Left lung (tissue), 14 donors: ENCODE measurements at places on chromosomes 3 and 15.

DNA sequence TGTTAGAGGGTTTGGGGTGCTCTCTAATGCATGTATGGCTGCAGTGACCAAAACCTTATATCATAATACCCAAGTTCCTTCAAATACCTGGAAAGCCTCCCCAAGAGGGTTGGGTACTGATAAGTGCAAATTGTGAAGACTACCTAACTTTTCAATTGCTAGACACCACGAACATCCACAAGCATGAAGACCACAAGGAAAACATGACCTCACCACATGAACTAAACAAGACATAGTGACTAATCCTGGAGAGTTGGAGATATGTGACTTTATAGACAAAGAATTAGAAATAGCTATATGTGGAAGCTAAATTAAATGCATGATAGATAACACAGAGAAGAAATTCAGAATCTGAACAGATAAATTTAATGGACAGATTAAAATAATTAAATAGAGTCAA lies 23.9 kb upstream of the AADACL2 start:
- no peak overlapping the region for H3K27ac ChIP-seq
- no peak for DNase-seq
- no peaks in the 10 kb centered on the region for H3K4me1 ChIP-seq
- no peaks in the 10 kb centered on the region for H3K36me3 ChIP-seq
- no peak overlapping the region for H3K4me3 ChIP-seq
- no peaks in the 10 kb centered on the region for H3K27me3 ChIP-seq

GRCh38 chr3:136366289-136366688 lies 116.1 kb downstream of the PCCB start:
- H3K27ac ChIP-seq = no peak overlapping the region
- H3K4me1 ChIP-seq = no peaks in the 10 kb centered on the region
- DNase-seq = no peak
- no peaks in the 10 kb centered on the region for H3K27me3 ChIP-seq
- no peak overlapping the region for H3K4me3 ChIP-seq

DNA sequence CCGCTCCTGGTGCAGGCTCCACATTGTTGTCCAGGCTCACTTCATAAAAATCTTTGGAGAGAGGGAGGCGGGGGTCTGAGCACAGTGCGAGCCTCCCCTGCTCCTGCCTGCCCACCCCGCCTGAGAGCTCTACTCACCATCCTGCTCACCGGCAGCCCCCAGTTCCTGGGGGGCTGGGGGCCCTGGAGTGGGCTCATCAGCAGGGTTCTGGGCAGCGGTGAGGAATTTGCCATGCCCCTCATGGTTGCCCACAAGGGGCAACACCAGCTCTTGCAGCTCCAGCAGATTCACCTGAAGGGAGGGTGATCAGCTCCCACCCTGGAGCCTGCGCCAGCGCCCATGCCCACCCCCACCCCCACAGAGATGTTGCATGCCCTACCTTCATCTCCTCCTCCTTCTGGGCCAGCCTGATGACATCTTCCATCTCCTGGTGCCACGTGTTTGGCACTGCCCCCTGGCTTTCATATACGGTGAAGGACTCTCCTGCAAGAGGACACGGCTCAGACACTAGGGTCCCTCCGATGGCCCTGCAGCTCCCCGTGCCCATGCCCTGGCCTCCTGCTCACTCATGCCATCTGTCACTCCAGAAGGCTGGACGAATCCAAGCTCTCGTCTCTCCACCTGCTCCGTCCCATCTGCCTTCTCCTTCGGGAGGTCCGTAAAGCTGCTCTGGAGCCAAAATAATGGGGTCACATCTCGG lies 162.1 kb downstream of the TBC1D2B start:
- no peak for DNase-seq
- no peak overlapping the region for H3K4me3 ChIP-seq
- H3K36me3 ChIP-seq = no peaks in the 10 kb centered on the region
- H3K27ac ChIP-seq = no peak overlapping the region
- no peaks in the 10 kb centered on the region for H3K27me3 ChIP-seq

GRCh38 chr15:101240358-101240757 lies 11.5 kb downstream of the CHSY1 start:
- no peak overlapping the region for H3K4me3 ChIP-seq
- H3K27ac ChIP-seq = no peak overlapping the region
- no peaks in the 10 kb centered on the region for H3K27me3 ChIP-seq
- no peak for DNase-seq
- no peaks in the 10 kb centered on the region for H3K36me3 ChIP-seq

GRCh38 chr3:39141171-39141995 lies 12.0 kb downstream of the CSRNP1 start:
- peaks cover 29% of the 10 kb centered on the region for H3K4me1 ChIP-seq
- H3K4me3 ChIP-seq = no peak overlapping the region
- H3K27me3 ChIP-seq = no peaks in the 10 kb centered on the region
- H3K27ac ChIP-seq = peak overlapping the region; percentile 65
- peak; percentile 90 for DNase-seq

DNA sequence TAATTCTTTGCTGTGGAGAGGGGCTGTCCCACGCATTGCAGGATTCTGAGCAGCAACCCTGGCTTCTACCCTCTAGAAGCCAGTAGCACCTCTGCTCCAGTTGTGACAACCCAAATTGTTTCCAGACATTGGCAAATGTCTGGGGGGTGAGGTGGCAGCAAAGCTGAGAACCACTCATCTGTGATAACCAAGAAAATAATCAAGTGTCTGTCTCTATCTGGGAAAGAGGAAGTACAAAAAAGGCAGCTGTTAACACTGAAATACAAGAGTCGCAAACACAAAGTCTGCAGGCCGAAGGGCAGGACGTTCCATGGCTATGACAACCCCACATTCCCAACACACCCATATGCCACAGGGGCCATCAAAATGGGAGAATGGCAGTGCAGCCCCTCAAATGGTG lies 42.2 kb upstream of the GNB5 start:
- no peak for DNase-seq
- H3K4me1 ChIP-seq = no peaks in the 10 kb centered on the region
- no peak overlapping the region for H3K27ac ChIP-seq
- H3K36me3 ChIP-seq = peaks cover 7% of the 10 kb centered on the region

- peak overlapping the region; percentile 81 for H3K4me3 ChIP-seq
- H3K4me1 ChIP-seq = no peaks in the 10 kb centered on the region
- H3K36me3 ChIP-seq = no peaks in the 10 kb centered on the region
- peaks cover 97% of the 10 kb centered on the region for H3K27me3 ChIP-seq
- peak; percentile 43 for DNase-seq
Measured at GRCh38 chr3:57164217-57164656, 916 bp downstream of the IL17RD start.

DNA sequence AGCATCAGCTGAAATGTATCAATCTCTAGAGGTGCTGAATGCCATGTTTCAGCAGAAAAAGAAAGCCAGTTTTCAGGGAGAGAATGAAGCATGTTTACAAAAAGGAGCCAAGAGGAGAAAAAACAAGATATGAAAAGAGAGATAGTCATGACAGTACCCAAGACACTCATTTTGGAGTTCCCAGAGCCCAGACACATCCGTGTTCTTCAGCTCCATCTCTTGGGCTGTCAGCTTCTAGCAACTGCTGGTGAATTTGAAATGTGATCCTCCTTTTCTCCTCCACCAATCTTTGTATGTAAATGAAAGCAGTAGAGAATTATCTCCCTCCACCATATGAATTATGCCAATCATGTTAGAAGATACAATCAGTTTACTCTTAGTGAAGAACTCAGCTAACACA lies 93.0 kb upstream of the SLC25A36 start:
- H3K27me3 ChIP-seq = no peaks in the 10 kb centered on the region
- H3K27ac ChIP-seq = no peak overlapping the region
- no peaks in the 10 kb centered on the region for H3K36me3 ChIP-seq
- DNase-seq = no peak
- no peaks in the 10 kb centered on the region for H3K4me1 ChIP-seq

- H3K4me3 ChIP-seq = no peak overlapping the region
- H3K27me3 ChIP-seq = no peaks in the 10 kb centered on the region
- H3K4me1 ChIP-seq = peaks cover 95% of the 10 kb centered on the region
Measured at GRCh38 chr3:5136919-5137429, 14.9 kb downstream of the ARL8B start.

DNA sequence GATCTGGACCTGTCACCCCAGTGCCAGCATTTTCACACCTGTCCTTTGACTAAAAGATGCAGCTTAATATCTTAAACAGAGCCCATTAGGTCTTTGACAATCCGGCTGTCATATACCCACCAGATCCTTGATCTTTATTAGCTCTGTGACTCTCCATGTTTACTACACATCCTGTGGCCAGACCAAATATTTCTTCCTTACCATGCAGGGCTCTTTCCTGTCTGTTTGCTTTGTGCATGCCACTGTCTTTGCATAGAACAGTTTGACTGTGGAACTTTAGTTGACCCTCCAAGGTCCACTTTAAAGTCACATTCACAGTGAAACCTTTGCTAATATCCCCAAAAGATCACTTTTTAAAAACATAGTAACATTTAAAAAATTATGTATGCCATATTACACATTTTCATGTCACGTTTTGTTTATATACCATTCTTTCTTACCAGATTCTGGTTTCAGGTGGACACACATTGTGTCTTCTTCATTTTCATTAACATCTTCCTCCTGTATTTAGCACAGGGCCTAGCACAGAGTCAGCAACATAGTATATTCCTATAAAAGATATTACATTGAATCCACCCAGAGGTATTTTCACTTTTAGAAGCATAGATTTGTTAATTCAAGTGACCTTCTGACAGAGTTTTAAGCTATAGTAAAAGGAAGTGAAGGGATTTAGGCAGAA lies 95.8 kb downstream of the RAP2B start:
- H3K4me3 ChIP-seq = no peak overlapping the region
- H3K27ac ChIP-seq = no peak overlapping the region
- no peaks in the 10 kb centered on the region for H3K36me3 ChIP-seq
- H3K4me1 ChIP-seq = peaks cover 10% of the 10 kb centered on the region
- H3K27me3 ChIP-seq = no peaks in the 10 kb centered on the region

GRCh38 chr15:100141311-100142001 lies 200.3 kb downstream of the ADAMTS17 start:
- H3K36me3 ChIP-seq = no peaks in the 10 kb centered on the region
- no peak overlapping the region for H3K4me3 ChIP-seq
- no peaks in the 10 kb centered on the region for H3K27me3 ChIP-seq
- H3K27ac ChIP-seq = no peak overlapping the region
- no peak for DNase-seq

- no peak overlapping the region for H3K4me3 ChIP-seq
- peaks cover 17% of the 10 kb centered on the region for H3K36me3 ChIP-seq
- no peak for DNase-seq
- no peak overlapping the region for H3K27ac ChIP-seq
- no peaks in the 10 kb centered on the region for H3K27me3 ChIP-seq
Measured at GRCh38 chr15:25677719-25678499, 185.2 kb downstream of the ATP10A start.

DNA sequence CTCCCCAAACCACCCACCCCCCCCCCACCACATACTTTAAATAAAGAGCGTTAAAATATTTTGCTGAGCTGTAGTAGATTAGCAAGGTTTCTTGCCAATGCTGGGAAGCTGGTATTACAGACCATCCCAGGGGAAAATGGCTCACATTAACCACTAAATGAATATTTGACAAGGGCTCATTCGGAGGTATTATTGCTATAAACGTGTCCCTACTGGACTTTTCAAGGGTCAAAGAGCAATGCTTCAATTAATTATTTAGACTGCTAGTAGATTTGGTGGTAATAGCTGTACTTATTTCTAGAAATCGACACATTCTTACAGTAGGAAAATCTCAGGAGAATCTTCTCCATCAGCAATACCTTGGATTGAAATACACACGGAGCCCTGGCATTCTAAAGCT lies 5.2 kb downstream of the SOX2 start:
- no peaks in the 10 kb centered on the region for H3K36me3 ChIP-seq
- H3K4me1 ChIP-seq = peaks cover 11% of the 10 kb centered on the region
- no peak overlapping the region for H3K27ac ChIP-seq

DNA sequence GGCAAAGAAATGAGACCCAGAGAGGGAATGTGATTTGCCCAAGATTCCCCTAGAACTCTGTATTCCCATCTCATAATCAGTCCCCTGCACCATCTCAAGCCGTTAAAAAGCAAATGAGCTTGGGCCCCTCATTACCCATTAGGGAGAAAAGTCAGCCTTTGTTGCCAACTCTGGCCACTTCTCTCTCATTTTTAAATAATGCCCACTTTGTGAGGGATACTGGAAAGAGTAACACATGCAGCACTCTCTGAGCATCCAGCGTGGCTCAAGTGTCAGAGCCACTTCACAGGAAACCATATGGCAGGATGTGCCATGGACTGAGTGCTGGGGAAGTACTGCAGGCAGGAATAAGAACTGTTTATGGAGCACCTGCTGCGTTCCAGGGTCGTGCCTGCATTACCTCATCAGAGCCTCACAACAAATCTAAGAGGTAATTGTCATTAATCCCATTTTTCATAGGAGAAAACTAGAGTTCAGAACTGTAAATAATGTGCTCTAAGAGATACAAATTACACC lies 49.8 kb upstream of the SLC6A1 start:
- no peak overlapping the region for H3K27ac ChIP-seq
- DNase-seq = no peak
- no peak overlapping the region for H3K4me3 ChIP-seq
- no peaks in the 10 kb centered on the region for H3K27me3 ChIP-seq

- no peaks in the 10 kb centered on the region for H3K27me3 ChIP-seq
- no peaks in the 10 kb centered on the region for H3K36me3 ChIP-seq
- H3K4me3 ChIP-seq = no peak overlapping the region
- H3K27ac ChIP-seq = no peak overlapping the region
- no peaks in the 10 kb centered on the region for H3K4me1 ChIP-seq
- DNase-seq = no peak
Measured at GRCh38 chr3:66021731-66022131, 17.0 kb downstream of the MAGI1 start.

DNA sequence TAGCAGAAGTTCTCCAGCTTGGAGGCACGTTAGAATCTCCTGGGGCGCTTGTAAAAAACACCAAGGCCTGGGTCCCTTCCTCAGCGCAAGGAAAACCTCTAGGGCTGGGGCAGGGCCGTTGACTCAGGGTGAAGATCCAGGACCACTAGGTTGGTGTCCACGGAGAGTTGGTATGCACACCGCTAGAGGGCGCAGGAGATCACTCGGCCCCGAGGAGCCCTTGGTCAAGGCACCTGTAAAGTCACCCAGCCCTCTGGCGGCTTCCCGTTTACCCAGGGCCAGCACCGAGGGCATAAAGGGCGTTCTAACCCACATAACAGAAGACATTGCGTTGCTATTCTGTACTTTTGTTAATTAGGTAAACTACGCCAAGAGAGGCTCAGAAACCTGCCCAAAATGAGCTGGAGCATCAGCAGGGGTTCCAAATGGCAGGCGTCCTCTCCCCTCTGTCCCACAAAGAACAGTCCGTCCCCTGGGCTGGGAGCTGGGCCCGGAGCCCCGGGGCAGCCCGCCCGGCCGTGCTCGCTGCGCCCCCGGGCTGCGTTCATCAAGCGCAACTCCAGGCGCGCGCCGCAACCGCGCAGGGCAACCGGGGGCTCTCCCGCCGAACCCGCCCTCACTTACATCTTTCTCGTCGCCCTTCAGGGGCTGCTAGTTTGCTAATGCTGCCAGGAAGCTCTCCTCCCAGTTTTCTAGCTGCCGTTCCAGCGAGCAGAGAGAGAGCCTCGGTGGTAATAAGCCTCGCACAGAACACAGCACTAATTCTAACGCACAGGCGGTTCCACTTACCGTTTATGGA lies 332.1 kb downstream of the ARRDC4 start:
- H3K36me3 ChIP-seq = no peaks in the 10 kb centered on the region
- peaks cover 66% of the 10 kb centered on the region for H3K27me3 ChIP-seq
- DNase-seq = peak; percentile 79
- H3K4me1 ChIP-seq = no peaks in the 10 kb centered on the region
